ENCODE measurements at places on chromosomes 6 and 20. TPM values are rescaled to one million over a fixed set of nuclear protein-coding genes. Genes with fewer than 3 reads are reported as not detected.

Gene TCP1
- total RNA-seq, result 384 TPM

Gene TMEM14C
- 197 TPM for total RNA-seq

Gene NOX3
- total RNA-seq, result not detected

- no peak for DNase-seq
Measured at GRCh38 chr6:3620389-3620788, 131.1 kb downstream of the PXDC1 start.

DNA sequence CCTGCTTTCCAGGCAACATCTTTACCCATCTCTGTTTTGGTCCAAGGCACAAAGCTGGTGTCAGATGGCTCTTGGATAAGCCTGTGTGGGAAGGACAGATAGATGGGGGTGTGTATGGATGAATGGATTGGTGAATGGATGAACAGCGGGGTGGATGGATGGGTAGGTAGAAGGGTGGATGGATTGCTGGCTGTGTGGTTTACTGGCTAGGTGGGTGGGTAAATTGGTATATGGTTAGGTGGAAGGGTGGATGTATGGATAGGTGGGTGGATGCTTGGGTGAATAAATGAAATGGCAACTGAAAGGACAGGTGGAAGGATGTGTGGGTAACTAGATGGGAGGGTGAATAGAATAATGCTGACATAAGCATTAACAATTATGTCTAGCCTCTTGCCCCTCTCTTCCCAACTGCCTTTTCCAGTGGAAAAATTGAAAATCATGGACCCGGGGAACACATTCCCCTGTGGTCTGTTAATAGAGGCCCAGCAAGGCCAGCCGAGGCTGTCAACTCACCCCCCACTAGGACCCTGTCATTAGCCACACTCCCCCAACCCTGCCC is 43.8 kb upstream of the RSPO4 start:
- no peak for DNase-seq

GRCh38 chr6:103183831-103184411 is 1675.8 kb downstream of the HACE1 start:
- no peak for DNase-seq

GRCh38 chr20:29740601-29740950 is 1516.9 kb upstream of the DEFB115 start:
- DNase-seq, result no peak

DNA sequence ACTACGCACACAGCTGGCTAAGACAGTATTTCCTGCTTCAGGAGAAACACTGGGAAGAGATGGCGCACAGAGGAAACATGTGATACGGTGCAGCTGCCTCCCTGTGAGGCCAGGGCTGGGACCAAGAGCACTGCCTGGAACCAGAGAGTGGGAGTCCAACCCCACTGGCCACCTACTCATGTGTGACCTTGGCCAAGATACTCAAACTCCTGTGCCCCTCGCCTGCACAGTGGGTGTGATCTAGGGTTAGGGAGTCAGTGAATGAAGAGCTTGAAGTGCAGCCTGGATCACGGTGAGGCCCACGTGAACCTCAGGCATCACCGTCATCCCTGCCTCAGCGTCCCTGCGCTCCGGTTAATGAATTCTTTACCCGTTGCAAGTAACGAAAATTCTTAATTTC is 41.7 kb upstream of the MPC1 start:
- DNase-seq, result no peak

DNA sequence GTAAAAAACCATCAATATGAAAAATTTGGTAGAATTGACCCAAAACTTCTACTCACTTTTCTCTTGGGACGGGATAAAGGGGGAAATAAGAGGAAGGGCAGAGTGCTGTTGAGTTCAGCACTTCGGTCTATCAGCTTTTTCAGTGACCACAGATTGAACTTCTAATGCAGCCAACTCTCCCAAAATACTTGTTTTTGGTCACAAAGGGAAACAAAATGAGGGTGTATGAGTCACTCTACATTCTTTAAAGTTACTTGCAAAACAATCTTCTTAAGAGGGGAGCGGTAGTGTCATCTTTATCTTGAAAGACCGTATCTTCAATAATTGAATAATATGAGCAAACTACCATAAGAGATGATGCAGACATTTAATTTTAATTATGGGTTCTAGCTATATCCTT is 661.3 kb downstream of the CD109 start:
- peak; percentile 66 for DNase-seq

DNA sequence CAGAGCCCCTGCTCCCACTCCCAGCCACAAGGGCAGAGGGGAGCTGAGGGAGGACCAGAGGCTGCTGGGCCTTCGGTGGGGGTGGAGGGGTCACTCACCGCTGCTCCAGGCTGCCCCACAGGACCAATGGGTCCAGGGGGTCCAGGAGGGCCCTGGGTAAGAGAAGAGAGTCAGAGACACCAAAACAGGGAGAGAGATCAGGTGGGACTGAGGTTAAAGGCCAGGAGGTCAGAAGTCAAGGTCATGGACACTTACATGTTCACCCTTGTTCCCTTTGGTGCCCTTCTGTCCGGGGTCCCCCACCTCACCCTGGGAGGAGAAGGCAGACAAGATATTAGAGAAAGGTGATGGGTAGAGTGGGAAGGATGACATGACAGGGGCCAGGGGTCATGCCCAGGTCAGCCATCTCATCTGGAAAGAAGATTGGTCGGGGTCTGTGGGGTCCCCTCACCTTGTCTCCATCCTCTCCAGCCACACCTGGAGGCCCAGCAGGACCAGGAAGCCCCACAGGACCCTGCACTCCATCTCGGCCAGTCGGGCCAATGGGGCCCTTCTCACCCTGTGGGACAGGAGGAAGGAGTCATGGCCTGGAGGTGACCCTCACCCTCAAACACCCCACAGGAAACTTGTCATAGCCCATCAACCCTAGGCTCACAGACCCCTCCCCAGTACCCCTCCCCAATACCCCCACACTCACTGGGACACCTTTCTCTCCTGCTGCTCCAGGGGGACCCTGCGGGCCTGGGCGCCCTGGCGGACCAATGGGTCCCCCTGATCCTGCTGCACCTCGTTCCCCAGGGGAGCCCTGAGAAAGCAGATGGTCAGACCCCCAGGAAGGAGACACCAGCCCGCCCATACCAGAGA is 21.0 kb downstream of the COL11A2 start:
- no peak for DNase-seq

DNA sequence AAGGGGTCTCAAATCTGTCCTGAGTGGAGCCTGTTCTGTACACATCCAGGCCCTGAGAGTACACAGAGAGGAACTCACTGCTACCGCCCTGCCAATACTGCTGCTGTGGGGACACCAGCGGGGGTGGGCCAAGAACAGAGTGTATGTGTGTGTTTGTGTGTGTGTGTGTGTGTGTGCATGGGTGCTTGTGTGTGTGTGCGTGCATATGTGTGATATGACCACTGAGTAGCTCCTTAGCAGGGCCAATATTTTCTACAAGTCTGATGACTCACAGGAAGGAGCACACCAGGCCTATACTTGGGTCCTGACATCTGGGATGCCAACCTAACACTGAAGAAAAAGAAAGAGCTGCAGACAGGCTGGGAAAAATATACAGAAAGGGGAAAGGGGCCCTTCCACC is 1.4 kb downstream of the RAET1E start:
- peak; percentile 73 for DNase-seq
